Hippocampal formation (tissue), 2 donors: ENCODE measurements at places on chromosomes 5 and 9.

- no peak for DNase-seq
These were observed 21.8 kb upstream of the RNF145 start for GRCh38 chr5:159231167-159231566.

GRCh38 chr5:103410172-103410571, 151.6 kb downstream of the MACIR start:
- DNase-seq, result no peak

DNA sequence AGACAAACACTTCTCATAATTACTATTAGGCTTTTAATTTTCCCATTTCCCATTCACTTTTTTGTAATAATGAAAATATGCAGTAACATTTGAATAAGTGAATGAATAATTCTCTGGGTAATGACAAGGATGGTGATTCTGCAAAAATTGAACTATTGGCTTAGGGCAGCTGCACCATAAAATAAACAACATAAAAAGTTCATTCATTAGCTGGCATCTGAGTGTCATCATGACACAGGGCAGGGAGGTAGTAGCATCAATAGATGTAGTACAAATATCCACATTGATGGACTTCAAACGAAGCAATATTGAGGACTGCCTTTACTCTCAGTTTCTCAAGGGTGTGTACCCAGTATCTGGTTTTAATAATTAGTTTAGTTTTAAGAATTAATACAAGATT, 4.9 kb downstream of the MEGF10 start:
- no peak for DNase-seq

DNA sequence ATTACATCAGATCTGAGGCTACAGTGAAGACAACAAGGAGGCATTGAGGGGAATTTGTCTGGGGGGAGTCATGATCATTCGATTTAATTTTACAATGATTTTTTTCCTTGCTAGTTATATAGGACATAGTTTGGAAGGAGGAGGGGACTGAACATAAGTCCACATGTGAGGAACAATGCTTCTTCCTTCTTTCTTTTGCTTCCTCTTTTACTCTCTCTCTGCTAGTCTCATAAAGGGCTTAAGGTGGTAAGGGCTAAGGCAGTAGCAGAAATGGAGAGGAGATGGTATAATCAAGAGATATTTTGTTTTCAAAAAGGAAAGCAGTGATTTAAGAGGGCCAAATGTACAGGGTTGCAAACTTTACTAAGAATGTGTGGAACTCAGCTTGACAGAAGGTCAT, 64.3 kb downstream of the GRIN3A start:
- DNase-seq, result no peak

DNA sequence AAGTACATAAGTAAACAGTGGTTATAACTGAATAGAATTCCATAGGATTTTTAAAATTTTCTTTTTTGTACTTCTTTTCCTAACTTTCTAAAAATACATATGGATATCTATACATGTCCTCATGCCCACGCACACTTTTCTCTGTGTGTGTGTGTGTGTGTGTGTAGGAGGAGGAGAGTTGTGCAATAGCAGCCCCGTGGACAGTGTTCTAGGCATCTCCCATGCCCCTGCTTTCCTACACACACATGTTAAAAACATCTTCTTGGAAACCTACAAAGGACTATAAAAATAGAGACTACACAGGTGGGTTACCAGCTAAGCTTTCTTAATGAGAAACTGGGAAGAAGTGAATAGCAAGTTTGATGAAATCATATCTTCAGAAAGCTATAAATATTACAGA, 19.8 kb upstream of the HEXB start:
- DNase-seq, result no peak

- DNase-seq, result no peak
These were observed 10.5 kb downstream of the LIX1 start for GRCh38 chr5:97131921-97132320.

DNA sequence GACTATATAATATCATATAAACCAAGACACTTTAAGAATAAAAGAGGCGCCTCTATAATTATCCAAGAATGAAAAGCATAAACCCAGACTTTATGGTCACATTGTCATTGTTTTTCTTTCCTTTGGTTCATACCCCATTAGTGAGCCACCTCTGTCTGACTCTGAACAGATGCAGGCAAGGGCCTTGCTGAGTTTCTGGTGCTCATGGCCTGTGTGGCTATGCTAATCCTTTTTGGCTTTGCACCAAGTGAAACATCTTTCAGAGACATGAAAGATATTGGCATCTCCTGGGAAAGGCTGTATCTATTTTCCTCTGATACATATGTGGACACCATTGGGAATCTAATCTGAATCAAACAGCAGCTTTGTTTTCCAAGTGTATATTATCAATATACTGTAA, 222.5 kb downstream of the CHSY3 start:
- no peak for DNase-seq

DNA sequence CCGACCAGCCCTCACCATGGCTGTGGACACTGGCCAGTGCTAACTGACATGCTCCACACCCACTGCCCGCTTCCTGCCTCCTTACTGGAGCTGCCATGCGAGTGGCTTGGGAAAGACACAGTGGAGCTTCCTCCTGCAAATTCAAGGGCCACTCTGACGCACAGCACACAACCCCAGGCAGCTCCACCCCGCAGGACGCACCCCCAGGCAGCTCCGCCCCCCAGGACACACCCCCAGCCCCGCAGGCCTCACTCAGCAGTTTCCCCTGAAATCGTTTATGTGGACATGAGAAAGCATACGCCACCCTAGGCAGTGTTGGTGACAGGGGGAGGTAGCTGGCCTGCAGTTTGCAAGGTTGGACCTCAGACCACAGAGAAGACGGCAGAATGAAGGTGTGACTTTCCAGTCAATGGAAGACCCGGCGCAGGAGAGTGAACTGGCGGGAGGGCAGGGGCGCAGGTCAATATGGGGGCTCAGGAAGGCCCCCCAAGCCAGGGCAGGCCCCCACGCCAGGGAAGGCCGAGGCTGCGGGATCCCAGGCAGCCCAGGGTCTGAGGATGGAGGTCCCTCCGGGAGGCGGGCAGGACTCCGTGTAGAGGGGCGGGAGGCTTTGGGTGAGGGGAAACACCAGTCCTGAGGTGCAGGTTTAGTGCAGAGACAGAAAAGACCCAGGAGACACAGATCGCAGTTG, 21.6 kb downstream of the LPCAT1 start:
- DNase-seq, result no peak

DNA sequence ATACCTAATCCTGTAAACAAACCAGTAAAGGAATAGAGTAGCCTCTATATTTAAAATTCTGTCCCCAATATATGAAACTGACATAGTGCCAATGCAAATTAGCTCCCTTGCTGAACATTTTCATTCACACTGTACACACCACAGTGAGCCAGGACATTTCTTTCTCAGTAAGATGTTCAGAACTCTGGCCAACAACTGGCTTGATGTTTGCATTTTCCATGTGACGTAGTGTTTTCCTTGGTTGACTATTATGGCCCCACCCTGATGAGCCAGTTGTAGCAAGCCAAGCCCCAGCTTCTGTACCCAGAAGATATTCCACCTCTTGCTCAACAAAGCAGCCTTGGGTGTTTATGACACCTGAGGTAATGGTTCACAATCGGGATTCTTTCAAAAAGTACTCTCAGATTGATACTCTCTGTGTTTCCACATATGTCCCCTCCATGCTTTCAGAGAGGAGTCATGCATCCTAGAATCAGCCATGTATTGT, 17.7 kb upstream of the ANXA1 start:
- DNase-seq, result no peak

GRCh38 chr9:32589083-32589723, 16.2 kb upstream of the NDUFB6 start:
- peak; percentile 67 for DNase-seq

DNA sequence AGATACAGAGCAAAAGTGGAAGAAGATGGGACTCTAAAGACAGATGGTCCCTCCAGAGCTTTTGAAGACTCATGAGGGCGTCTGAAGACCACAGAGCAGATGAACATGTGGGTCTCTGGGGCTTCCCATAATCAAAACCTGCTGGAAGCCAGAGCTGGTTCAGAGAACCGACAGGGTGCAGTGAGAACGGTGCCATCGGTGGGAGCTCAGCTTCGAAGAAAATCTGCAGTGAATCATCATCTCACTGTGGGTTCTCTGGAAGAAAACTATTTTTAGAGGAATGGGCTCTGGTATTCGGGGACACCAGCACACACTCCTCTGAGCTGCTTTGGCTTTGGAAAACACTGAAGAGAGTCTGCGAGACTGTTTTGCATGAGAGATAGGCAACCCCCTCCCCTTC, 222.4 kb upstream of the PANK3 start:
- DNase-seq, result no peak

GRCh38 chr5:157918811-157919742, 60.1 kb upstream of the CLINT1 start:
- no peak for DNase-seq

GRCh38 chr5:28523888-28524635, 1485.7 kb upstream of the CDH9 start:
- no peak for DNase-seq

DNA sequence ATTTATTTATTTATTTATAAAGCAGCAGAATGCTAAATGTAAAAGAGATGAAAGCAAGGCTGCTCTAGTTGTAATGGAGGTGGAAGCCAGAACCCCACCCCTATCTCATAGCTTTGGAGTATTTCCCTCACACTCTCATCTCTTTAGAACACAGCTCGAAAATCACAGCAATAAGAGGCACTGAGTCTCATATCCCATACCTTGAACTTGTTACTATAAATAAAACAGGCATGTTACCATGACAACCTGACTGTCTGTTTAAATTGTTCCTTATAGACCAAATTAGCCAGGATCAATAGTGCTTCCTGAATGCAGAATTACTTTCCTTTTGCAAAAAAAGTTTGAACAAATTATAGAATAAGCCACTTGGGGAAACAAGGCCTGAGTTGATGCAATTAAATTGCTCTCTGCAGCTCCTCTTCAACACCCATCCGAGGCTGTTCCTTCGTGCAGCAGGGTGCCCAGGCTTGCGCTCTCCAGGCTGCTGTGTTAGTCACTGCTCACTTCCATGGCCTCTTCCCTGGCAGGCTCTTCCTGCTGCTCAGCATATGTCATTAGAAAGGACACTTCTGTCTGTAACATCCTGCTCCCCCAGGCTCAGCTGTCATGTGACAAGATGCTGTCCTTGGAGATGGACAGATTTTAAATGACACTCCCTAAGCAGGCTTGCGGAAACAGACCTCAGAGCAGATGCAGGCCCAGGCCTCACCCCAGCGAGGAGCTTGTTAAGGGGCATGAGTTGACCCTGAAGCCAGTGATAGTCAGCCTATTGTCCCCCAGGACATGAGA, 120.2 kb downstream of the CARTPT start:
- DNase-seq, result no peak

- DNase-seq, result no peak
These were observed 1.2 kb downstream of the BNC2 start for GRCh38 chr9:16869131-16869881.

GRCh38 chr9:117315236-117315635, 99.6 kb downstream of the ASTN2 start:
- DNase-seq, result no peak

- peak; percentile 28 for DNase-seq
These were observed 353.7 kb downstream of the SLCO4C1 start for GRCh38 chr5:101942321-101942882.

DNA sequence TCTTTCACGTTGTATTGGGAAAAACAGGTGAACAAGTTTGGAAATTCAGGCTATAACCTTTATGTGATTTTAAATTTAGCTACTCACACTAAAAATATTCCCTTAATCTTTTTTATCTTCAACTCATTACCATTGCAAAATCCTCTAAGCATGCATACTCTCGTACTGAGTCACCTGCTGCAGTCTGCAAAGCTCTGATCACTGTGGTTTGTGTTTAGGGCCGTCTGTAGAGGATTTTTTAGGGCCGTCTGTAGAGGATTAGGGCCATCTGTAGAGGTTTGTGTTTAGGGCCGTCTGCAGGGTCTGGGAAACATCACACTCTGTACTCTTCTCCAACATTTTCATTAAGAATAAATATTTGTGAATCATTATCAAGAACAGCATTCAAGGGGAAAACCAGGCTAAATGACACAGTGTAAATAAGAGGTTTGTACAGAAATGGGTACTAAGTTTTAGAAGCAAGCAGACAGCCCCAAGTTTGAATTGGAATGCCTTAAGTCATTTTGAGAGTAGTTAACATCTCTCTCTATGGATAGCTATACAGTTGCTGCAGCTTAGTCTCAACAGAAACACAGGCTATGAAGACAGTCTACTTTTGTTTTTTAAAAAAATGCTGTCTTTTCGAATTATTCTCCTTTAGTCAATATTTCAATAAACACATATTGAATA, 155.0 kb upstream of the TSLP start:
- no peak for DNase-seq

DNA sequence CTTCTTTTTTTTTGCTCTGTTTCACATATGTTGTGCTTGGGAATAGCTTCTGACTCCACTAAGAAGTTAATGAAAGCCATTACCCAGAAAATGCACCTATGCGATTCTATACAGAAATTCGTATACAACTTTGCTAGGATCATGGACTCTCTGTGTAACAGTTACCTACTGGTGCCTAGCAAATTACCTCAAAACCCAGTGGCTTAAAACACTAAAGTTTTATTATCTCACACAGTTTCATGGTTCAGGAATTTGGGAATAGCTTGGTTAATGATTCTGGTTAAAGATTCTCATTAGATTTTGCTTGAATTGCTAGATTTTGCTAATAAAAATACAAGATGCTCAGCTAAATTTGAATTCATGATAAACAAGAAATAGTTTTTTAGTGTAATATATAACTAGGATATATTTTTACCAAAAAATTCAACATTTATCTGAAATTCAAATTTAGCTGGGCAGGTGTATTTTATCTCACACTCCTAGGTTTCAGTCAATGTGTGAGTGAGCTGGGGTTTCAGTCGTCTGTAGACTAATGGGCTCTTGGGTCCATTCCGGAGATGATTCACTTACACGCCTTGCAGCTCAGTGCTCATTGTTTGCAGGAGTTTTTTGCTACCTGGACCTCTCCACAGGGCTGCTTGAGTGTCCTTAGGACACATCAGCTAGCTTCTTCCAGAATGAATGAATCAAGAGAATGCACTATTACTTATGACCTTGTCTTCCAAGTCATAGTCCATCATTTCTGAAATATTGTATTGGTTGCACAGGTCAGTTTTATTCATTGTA, 75.1 kb downstream of the MROH2B start:
- no peak for DNase-seq

- DNase-seq, result no peak
These were observed 83.2 kb downstream of the AK8 start for GRCh38 chr9:132794730-132795380.

- DNase-seq, result no peak
These were observed 43.0 kb downstream of the ITGA2 start for GRCh38 chr5:53032188-53032587.

DNA sequence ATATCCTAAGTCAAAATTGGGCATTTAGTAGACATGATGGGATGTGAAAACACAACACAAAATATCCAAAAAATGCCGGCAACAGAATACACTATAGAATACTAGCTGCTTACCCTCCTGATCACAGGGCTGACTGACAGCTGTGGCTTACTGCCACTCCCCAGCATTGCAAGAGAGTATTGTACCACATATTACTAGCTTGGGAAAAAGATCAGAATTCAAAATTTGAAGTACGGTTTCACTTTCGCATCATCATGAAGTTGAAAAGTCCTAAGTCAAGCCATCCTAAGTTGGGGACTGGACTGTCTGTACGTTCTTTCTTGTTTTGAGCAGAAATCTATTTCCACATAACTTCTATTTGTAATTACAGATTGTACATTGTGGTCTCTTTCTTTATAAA, 851.4 kb downstream of the MAT2B start:
- no peak for DNase-seq

GRCh38 chr5:33088176-33088575, 352.6 kb upstream of the TARS1 start:
- DNase-seq, result no peak
